ENCODE measurements at places on chromosomes 6 and 20.

DNA sequence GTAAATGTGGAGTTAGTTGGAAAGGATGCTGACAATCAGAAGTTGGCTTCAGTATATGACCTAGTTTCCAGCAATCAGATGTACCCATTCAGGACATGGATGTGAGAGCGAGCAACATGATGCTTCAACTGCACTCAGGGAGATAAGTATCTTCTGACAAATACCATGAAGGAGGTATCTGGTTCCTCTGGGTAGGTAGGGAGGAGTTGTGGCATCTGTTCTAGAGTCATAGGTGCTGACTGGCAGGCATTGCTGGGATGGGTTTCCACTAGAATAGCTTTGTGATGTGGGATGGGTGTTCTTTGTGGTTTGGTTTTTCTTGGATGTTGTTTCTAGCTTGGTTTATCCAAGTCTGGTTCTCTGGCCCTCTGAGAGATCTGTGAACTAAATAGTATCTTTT is 3.9 kb upstream of the REV3L start:
- no peak for DNase-seq

DNA sequence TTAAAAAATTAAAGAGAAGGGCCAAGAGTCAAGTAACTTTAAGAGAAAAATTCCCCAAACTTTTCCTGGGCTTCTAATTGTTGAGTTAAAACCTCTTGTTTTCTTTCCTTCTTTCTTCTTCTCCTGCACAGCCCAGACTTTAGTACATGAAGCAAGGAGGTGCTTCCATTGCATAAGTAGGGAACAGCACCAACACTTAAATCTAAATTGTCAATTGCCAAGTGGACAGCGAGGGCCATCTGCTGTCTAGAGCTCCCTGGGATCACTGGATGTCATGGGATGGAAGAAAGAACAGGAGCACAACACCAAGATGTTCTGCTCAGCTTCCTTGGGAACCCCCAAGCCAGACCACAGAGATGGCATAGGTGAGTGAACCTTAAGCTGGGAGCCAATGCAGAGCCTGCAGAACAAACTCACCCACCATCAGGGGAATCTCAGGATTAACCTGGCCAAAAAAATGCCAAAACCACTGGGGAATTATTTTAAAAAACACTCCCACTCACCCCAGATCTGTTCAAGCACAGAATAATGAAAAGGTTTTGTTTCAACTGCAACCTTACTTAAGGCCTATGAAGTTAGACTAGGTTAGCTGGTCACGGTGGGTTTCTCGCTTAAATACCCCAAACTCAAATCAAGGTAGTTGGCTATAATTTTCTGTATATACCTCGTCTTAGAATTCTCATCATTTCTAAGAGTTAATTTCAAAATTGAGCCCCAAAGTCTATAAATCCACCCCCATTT is 67.8 kb downstream of the TNFRSF21 start:
- no peak for DNase-seq

GRCh38 chr6:156633291-156633690 is 143.9 kb upstream of the ARID1B start:
- DNase-seq = no peak

DNA sequence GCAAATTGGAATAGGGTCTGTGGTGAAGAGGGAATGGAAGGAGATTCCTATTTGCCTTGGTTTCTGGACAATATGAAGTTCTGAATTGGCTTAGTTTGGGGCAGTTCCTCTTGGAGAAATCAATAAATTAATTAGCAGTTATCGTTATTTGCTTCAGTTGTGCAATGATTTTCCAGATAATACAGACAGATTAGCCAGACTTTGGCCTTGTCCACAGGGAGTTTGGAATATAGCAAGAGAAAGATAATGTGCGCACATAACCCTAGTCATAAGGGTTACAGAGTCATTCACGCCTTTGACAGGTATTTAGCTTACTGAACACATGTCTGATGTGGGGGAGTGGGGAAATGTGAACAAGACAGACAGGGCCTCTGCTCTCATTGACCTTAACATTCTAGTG is 1.3 kb downstream of the ATRN start:
- no peak for DNase-seq

DNA sequence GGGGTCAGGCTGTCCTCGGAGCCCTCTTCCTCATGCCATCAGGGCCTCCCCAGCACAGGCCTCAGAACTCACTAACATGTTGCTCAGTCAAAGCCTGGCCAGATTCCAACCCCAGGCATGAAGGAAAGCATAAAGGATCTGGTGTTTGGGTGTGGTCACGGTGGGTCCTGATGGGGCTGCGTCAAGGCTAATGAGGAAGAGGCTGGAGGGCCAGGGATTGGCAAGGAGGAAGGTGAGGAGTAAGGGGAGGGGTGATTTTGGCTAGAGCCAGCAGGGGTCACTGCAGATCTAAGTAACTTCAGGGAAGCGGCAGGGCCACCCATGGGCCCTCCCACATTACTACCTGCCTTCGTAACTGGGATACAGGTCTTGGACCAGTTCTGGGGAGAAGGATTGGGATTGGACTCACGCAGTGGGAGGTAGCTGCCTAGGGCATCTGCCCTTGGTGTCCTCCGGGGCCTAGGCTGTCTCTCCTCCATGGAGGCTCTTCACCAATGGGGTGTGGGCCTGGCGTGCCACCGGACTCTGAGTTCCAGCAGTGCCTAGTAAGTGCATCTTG is 36.2 kb upstream of the MRPS18A start:
- DNase-seq = peak; percentile 74

GRCh38 chr20:44145131-44145775 is 41.7 kb downstream of the JPH2 start:
- DNase-seq = no peak

DNA sequence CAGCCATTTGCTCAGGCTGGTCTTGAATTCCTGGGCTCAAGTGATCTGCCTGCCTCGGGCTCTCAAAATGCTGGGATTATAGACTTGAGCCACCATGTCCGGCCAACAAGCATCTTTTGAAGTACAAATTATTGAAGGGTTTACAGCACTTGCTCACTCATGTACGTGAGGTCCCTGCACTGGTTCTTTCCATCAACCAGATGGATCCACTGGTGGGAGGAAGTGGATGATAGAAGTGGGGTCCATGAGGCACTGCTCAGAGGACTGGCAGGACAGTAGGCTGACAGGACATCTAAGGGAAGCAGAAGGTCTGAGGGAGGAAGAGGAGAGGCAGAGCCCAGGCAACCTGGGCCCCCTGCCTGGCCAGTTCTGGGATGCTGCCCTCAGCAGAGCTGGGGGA is 109.2 kb upstream of the NXT1 start:
- no peak for DNase-seq
